Stimulated activated CD8-positive, alpha-beta memory T cell treated with anti-CD3 and anti-CD28 coated beads, Interleukin-4, amount 100 ng/mL, for 1 hour (primary cell): ENCODE measurements at places on chromosomes 3 and 15.

- DNase-seq = no peak
Measured at GRCh38 chr15:51649659-51650521, 27.3 kb upstream of the DMXL2 start.

GRCh38 chr15:97156739-97157265 is 803.7 kb upstream of the ARRDC4 start:
- no peak for DNase-seq

- no peak for DNase-seq
Measured at GRCh38 chr3:52845157-52845556, 10.3 kb upstream of the MUSTN1 start.

- DNase-seq = no peak
Measured at GRCh38 chr15:28868744-28869345, 16.9 kb upstream of the APBA2 start.

GRCh38 chr3:61768284-61769037 is 207.1 kb downstream of the PTPRG start:
- no peak for DNase-seq

- DNase-seq = no peak
Measured at GRCh38 chr3:2356298-2356950, 257.8 kb downstream of the CNTN4 start.

GRCh38 chr3:10173926-10174435 is 9.3 kb downstream of the IRAK2 start:
- DNase-seq = no peak

GRCh38 chr3:79767905-79768267 is at the start of gene ROBO1:
ROBO1 (minus strand) TSS chr3:79767998.
- DNase-seq = no peak

- DNase-seq = no peak
Measured at GRCh38 chr3:79001255-79001654, 766.5 kb downstream of the ROBO1 start.

GRCh38 chr3:140341203-140341602 is 336.7 kb upstream of the TRIM42 start:
- DNase-seq = no peak

- no peak for DNase-seq
Measured at GRCh38 chr15:93274257-93274656, 185.2 kb upstream of the RGMA start.

DNA sequence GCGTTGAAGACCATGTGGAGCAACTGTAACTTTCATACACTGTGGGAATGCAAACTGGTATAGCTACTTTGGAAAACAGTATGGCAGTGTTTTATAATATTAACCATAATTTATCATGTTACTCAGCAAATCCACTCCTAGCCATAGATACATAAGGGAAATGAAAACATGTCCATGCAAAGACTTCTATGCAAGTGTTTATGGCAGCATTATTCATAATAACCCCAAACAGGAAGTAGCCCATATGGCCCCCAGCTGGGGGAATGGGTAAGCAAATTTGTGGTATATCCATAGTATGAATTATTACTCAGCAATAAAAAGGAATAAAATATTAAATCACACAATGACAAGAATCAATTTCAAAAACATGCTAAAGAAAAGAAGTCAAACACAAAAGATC is 23.0 kb upstream of the GATA2 start:
- DNase-seq = no peak

DNA sequence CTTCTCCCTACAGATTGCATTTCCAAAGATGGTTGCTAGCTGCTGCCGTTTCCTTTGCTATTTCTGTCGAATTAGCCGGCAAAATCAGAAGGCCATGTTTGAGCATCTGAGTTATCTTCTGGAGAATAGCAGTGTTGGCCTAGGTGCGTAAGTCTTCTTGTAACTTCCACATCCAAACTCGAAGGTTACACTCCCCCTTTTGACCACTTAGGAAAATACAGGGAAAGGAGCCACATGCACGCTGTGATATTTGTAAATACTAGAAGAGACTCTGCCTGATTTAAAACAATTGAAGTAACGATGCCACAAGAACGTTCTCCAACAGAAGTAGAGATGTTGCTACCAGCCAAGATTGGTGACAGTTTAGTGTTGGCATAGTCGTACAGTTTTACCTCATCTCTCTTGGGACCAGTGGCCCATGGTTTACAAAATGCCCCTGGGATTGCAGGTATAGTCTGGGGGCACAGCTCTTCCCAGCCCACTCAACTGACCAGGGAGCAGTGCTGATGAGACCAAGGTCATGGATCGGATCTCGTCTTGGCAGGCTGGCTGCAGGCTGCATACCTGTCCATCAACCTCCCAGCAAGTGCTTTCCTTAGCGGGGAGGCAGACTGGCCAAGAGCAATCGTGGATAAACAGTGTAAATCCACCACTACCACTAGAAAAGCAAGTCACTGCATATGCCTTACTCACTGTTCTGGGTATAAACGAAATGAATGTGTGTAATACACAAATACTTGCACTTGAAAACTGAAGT is 268.4 kb upstream of the CHRM5 start:
- no peak for DNase-seq

DNA sequence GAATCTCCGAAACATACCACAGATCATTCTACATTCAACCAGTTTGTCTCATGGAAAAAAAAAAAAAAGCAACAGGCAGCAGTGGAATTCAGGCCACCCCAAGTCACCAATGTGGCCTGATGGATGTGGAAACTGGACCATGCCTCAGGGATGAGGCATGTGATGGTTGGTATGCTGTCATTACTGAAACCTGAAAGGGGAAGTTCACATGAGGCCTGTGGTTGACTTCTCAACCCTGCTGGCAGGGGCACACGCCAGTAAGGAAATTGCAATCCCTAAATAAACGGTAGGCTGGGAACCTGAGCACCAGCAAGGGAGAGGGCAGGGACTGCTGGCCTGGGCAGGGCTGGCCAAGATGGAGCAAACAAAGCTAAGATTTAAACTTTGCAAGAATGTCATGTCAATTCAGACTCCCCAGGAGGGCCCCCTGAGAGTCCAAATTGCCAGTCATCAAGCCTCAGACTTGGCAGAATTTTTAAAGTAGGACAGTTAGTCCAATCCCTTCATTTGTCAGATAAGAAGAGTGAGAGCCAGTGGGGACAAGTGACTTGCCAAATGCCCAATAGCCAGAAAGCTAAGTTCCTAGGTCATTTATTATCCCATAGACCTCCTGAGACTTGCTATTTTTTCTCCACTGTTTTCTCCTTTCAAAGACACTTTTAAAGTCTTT is 310.4 kb downstream of the ERC2 start:
- no peak for DNase-seq

DNA sequence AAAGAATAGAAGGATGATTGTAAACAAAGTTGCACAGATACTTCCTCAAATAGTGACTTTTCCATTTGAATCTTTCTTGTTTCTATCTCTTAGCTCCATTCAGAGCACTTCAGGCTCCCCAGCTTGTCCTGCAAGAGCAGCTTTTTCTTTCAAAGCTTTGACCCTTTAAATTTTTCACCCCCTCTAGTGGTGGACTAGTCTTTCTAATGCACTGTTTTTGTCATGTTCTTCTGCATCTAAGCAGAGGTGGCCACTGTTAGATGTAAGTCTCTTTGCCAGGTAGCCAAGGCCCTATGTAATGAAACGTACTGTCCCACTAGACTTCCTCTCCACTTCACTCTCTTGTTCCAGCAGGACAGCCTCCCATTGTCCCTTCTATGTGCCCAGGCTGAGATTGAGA is 74.0 kb upstream of the MANF start:
- DNase-seq = no peak

GRCh38 chr3:9739181-9739580 is 7.6 kb downstream of the BRPF1 start:
- DNase-seq = no peak

GRCh38 chr3:55543181-55543614 is 56.1 kb upstream of the WNT5A start:
- DNase-seq = no peak

- no peak for DNase-seq
Measured at GRCh38 chr3:39933986-39934693, 124.7 kb downstream of the MYRIP start.

DNA sequence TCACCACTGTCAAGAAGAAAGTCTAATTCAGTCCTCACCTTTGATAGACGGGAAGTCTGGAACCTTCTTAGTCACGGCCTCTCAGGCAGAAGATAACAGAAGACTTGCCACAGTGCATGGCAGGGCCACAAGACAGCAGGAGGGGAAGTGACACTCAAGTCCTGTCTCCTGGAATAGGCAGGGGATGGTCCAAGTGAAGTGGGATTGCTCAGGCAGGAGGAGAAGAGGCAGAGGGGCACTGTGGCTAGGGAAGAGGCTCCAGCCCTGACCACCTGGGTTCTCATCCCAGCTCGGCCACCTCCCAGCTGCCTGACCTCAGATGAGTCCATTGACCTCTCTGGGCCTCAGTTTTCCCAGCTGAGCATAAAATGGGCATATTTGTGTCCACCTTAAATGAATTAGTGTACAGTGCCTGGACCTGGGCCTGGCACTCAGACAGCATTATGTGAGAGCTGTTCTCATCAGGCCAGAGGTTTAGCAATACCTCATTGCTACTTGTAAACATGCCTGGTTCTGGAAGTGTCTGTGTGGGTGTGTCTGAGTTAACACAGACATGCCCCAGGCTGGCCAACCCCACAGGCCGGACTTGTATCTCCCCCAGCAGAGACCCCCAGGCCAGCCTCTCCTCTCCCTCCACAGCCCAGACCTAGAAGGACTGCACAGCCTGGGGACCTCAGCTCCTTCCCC is 11.5 kb upstream of the PCSK6 start:
- DNase-seq = no peak

GRCh38 chr3:99949956-99950670 is 132.5 kb downstream of the CMSS1 start:
- no peak for DNase-seq

- no peak for DNase-seq
Measured at GRCh38 chr3:130711565-130712324, 34.9 kb downstream of the PIK3R4 start.

- no peak for DNase-seq
Measured at GRCh38 chr3:179136195-179136594, 12.0 kb upstream of the PIK3CA start.

- DNase-seq = no peak
Measured at GRCh38 chr15:32706704-32707103, 11.1 kb upstream of the GREM1 start.

GRCh38 chr15:75830910-75831805 is 12.1 kb upstream of the UBE2Q2 start:
- no peak for DNase-seq
